ENCODE measurements at places on chromosomes 4 and X.

DNA sequence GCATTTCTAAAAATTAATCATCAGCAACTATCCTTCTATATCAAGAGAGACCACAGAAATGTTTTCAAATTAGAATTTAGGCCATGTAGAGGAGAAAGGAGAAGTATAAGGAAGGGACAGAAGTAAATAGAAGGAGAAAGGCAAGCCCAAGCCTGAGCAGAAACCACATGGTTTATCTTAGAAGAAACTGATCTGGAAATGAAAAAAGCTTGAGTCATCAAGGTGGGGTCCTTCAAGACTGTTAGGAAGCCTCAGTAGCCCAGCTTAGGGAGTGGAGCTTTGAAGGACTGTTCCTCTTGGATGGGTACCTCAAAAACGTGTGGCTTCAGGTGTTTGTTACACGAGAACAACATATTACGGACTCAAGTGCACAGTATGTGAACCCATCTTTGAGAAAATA lies 4.5 kb downstream of the BMX start:
- DNase-seq, result no peak

DNA sequence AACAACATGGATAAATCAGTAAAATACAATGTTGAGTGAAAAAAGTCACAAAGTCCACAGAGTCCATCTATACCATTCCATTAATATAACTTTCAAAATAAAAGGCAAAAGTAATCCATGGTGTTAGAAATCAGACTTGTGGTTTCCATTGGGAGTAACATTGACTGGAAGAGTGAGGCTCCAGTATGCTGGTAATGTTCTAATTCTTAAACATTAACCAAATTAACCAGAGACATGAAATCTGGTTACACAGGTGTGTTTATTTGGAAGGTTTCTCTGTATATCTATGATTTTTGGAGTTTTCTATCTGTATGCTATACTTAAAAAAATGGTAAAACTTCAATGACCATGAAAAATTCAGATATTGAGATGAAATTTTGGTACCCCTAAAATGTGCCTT lies 42.6 kb downstream of the SULT1B1 start:
- no peak for DNase-seq

GRCh38 chr4:77453911-77454310 lies 151.7 kb upstream of the CXCL13 start:
- no peak for DNase-seq

- no peak for DNase-seq
These were observed 216.4 kb upstream of the GYPA start for GRCh38 chr4:144356941-144357381.

GRCh38 chr4:118760493-118760892 lies 75.3 kb downstream of the METTL14 start:
- DNase-seq, result no peak

DNA sequence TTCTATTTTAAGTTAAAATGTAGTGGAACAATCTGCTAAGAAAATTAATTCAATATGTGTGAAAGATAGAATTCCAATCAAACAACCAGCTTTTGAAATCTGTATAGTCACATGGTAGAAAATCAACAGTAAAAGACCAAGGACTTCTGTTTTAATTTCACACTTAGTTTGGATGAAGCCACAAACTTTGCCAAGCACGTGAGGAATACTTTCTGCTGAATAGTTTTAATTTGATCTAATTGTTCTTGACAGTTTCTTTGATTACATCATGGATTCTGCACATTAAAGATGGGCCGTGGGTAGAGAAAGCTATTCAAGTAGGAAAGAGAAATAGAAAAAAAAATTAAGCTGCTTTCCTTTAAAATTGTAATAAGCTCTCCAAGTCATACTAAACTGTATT lies 137.9 kb upstream of the FAM241A start:
- DNase-seq, result no peak

- DNase-seq, result no peak
These were observed 48.9 kb upstream of the FAM47B start for GRCh38 chrX:34893741-34894140.

- DNase-seq, result no peak
These were observed 27.5 kb upstream of the PCDH18 start for GRCh38 chr4:137559801-137560200.

DNA sequence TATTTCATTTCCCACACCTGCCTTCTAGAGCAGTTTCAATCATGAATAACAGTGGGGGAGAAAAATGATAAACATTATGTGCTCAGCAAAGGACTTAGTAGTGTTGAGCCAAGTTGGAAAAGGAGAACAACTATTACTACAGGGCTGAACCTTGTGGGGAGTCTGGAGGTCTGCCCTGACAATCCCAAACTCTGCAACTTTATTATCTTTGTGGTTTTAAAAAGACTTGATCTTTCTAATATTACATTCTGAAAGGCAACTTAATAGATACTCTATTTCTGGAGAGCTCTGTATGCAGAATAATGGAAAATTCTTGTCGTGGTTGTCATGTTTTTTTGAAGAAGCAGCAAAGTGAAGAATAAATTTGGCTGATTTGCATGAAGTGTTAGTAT lies 116.1 kb downstream of the SPCS3 start:
- no peak for DNase-seq

- no peak for DNase-seq
These were observed 120.0 kb upstream of the SHISA3 start for GRCh38 chr4:42277291-42277690.

- no peak for DNase-seq
These were observed 170.0 kb upstream of the GLRA2 start for GRCh38 chrX:14359316-14359715.

GRCh38 chr4:187128222-187128621 lies 404.6 kb upstream of the FAT1 start:
- DNase-seq, result no peak

- no peak for DNase-seq
These were observed 73.7 kb downstream of the MTMR8 start for GRCh38 chrX:64321507-64321906.

DNA sequence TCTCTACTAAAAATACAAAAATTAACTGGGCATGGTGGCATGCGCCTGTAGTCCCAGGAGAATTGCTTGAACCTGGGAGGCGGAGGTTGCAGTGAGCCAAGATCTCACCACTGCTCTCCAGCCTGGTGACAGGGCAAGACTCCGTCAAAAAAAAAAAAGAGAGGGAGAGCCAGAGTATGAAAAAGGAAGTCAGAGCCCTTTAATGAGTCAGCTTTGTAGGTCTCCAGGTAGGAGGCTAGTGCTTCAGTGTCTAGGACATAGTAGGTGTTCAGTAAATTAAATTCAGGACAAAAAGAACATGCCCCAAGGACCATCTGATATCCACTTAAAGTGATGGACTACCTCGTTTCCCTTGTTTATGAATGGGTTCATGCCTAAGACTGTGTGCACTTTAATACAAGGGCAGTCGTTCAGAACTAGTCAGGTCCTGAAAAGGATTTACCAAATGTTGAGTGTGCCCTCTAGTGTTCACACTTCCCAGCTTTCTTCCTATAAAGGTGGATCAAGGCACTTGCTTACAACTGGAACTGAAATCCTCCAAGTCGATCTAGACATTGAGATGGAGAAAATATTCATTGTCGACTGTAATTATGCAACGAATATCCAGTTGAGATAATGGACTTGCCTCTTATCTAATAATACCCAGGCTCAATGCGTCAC lies 29.0 kb downstream of the F9 start:
- DNase-seq, result no peak

DNA sequence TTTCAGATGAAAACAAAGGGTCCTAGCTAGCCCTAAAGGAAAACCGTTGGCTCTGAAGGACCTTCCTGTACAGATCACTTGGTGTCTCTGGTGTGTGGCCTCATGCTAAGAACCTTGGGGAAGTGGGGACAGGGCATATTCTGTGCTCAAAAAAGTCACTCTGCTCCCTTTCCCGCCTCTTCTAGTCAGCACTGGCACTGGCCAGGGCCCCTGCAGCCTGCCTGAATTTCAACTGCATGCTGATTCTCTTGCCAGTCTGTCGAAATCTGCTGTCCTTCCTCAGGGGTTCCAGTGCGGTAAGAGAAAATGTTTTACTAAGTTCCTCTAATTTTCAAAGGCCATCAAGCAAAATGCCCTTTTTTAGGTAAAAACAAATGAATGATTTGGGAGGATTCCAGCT lies 3.4 kb downstream of the CYBB start:
- DNase-seq, result no peak

GRCh38 chr4:15809058-15809457 lies 30.9 kb downstream of the CD38 start:
- no peak for DNase-seq

- no peak for DNase-seq
These were observed 24.2 kb downstream of the MID2 start for GRCh38 chrX:107849747-107850421.

GRCh38 chr4:114149-114548 lies 10.2 kb upstream of the ZNF718 start:
- DNase-seq, result no peak

Data from NCI-H1417 treated with DMSO at 0.1 percent for 48 hours (cell line).